Inflammatory macrophage (primary cell): ENCODE measurements at places on chromosomes 6 and 20.

DNA sequence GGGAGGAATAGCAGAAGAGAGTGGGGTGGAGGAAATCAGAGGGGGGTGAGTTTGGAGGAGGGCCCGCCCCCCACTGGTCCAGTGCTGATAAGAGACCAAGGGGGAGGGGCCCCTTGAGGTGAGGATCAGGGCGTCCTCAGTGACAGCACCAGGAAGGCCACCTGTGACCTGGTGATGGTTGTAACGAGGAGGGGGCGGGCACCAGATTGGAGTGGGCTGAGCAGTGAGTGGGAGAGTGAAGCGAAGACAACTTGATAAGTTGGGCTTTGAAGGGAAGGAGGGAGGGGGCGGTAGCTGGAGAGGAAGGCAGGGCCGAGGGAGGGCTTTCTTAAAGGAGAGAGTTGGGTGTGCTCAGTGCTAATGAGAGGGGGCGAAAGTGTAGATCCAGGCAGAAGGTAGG, 30.7 kb downstream of the CDH22 start:
- DNase-seq: no peak

DNA sequence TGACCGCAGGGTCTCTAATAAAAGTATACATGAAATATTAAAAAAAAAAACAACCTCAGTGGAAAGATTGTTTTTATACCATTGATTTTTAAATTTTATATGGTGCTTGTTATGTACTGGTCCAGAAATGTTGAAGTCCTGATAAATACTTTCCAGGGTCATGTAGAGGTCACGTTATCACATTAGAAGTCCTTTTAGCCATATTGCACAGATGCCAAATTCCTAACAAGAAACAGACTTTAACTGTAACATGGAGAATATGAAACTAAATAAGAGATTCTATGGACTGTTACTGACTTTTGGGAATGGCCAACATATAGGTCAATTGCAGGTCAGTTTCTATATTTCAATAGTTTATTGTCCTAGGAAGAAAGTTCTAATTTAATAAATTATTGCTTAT, 89.0 kb downstream of the ADGRB3 start:
- DNase-seq: no peak

DNA sequence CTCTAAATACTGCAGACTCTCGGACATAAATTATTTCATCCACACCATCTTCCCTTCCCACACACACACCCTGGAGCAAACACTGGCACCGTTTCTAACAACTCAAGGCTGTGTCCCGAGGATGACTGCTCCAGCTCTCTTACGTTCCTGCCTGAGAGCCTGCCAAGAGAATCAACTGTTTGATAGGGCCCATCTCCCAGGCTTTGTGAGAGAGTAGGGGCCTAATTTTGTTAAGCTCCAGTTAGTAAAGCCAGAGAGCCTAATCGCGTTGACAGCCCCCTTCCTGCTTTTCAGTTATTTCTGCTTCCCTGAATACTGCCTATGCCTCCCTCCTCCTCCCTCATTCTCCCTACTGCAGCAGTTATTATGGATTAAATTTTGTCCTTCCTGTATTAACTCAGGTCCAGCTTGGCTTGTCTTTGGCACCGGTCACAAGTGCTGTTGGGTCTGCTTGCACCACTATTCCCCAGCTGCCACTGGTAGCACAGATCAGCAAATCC, 118.1 kb upstream of the TMEM181 start:
- no peak for DNase-seq

DNA sequence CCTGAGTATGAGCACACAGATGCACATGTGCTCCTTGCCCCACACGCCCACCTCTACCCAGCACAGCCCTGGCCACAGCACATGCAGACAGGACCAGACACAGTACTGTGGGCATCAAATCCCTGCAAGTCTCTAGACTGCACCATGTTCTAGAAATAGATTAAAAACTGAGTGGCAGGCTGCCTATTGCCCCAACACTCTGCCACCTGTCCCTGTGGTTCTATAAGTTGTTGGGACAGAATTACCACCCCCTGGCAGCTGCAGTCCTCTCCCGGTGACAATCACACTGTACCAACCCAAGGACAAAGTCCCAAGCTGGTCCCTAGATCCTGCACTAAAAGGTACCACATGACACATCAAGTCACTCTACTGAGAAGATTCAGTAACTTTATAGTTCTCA, 70.2 kb downstream of the B3GAT2 start:
- no peak for DNase-seq

DNA sequence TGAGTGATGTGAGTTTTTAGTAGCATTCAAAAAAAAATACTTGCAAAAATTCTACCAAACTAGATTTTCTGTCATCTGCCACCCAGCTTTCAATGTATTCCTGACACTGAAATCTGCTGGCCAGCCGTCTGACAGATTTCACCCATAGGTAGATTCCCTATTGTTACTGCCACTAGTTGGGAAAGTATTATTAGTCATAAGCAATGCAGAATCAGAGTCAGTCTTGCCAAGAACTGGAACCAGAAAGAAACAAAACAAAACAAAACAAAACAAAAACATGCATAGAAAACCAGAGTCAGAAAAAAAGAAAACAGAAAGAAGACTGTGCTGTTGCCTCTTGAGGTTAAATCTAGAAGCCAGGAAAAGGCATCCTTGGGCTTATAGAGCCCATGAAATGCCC, 293.1 kb upstream of the KCNQ5 start:
- no peak for DNase-seq

GRCh38 chr6:39256294-39256940, 27.1 kb upstream of the KCNK5 start:
- DNase-seq: no peak
